ENCODE measurements at places on chromosomes 4 and X.

- no peak for DNase-seq
Measured at GRCh38 chrX:9903146-9903545, 64.0 kb upstream of the CLDN34 start.

DNA sequence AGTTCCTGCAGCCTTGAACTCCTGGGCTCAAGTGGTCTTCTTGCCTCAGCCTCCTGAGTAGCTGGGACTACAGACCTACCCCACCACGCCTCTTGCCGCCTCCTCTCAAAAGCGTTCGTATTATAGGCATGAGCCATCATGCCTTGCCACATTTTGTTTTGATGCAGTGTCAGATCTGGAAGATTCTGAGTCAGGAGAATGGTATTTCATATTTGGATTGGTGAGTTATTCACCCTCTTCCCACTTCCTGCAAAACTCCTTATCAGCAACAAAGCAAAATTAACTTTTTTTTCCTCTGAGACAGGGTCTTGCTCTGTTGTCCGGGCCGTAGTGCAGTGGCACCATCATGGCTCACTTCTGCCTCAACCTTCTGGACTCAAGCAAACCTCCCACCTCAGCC is 29.6 kb downstream of the REST start:
- DNase-seq, result no peak

- no peak for DNase-seq
Measured at GRCh38 chrX:124634363-124634762, 288.0 kb downstream of the SH2D1A start.

- no peak for DNase-seq
Measured at GRCh38 chrX:119763181-119763580, 4.8 kb downstream of the SOWAHD start.

DNA sequence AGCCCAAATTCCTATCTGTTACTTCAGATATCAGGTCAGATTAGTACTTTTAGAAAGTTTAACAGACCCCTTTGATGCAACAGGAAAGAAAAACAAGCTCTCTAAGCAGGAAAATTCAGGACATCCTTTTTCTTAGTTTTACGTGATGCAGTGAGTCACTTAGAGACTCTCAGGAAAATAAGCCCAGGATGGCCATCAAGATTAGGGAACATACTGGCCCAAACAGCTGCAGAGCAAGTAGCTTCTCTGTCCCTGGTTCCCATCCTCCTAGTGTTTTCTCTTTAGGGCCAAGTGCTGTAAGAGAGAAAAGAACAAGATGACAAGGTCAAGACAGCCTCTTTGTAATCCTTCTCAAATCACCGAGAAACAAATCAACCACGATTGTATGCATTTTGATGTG is 219.1 kb downstream of the ZNF674 start:
- no peak for DNase-seq

Measured in activated CD8-positive, alpha-beta memory T cell treated with anti-CD3 and anti-CD28 coated beads for 4 hours (primary cell).